GF-D8 (cell line): ENCODE measurements at places on chromosomes 5 and 9.

GRCh38 chr5:65334077-65334476, 147.6 kb downstream of the ADAMTS6 start:
- no peak for DNase-seq

- no peak for DNase-seq
These were observed 23.8 kb upstream of the CAMLG start for GRCh38 chr5:134714541-134714940.

DNA sequence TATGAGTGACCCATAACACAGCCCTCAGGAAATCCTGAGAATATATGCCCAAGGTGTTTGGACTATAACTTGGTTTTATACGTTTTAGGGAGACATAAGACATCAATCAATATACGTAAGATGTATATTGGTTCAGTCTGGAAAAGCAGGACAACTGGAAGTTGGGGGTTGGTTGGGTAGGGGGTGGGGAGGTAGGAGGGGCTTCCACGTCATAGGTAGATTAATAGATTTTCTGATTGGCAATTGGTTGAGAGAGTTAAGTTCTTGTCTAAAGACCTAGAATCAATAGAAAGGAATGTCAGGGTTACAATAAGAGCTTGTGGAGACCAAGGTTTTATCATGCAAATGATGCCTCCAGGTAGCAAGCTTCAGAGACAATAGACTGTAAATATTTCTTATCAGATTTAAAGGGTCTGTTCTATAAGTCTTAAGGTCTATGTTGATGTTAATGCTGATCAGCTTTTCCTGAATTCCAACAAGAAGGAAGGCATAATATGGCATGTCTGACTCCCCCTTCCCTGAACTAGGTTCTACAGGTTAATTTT, 2267.7 kb upstream of the ACO1 start:
- no peak for DNase-seq

DNA sequence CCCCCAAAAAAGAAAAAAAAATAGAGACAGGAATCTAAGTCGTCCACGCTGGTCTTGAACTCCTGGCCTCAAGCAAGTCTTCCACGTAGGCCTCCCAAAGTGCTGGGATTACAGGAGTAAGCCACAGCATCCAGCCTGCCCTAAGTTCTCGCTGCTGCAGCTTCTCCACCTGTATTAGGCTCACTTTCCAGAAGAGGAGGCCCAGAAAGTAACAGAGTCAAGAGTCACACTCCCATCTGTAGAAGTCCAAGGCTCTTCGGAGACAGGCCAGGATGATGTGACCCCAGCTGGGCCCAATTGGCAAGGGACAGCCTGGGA, 1.8 kb downstream of the EEIG1 start:
- no peak for DNase-seq

DNA sequence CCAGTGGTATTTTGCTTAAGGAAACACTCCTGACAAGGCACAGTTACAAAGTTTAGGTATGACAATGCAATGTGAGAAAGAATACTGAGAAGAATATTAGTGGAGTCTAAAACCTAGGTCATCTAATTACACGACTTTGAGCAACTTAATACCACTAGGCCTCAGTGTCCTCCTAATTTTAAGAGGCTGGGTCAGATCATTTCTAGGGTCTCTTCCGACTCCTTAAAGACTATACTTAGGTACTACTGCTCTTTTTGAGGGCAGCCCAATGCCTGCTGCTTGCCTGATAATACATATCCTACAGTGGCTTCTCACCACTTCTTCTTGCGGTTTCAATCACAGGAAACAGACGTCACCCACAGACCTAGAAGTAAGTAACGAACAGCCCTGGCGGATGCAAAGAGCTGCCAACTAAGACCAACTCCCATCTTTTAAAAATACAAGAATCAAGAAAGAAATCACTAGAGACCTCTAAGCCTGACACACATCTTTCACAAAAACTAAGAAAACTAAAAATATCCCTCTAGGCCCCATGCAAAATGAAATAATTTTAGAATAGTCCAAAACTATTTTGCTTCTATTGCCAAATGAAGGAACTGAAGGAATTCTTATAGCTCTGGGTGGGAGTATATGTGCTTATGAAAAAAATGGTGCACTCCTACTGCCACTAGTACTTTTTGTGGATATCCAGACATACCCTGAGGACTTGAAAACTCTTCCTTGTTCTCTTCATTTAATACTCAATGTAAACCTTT, 13.1 kb downstream of the DIAPH1 start:
- peak; percentile 98 for DNase-seq

GRCh38 chr5:56558131-56558745, 257.1 kb upstream of the MAP3K1 start:
- DNase-seq = no peak

- DNase-seq = no peak
These were observed 998.8 kb downstream of the MAT2B start for GRCh38 chr5:164504141-164504772.

GRCh38 chr9:37412431-37413151, 9.9 kb upstream of the GRHPR start:
- DNase-seq = no peak

GRCh38 chr5:5521029-5521428, 98.6 kb downstream of the ICE1 start:
- no peak for DNase-seq

- peak; percentile 57 for DNase-seq
These were observed 17.2 kb downstream of the KDM3B start for GRCh38 chr5:138369706-138370105.

GRCh38 chr5:74424162-74424868, 216.2 kb downstream of the ENC1 start:
- DNase-seq = no peak

- no peak for DNase-seq
These were observed 71.2 kb upstream of the CNTLN start for GRCh38 chr9:17063535-17064135.

GRCh38 chr5:6496207-6496584, 47.5 kb downstream of the UBE2QL1 start:
- DNase-seq = no peak

GRCh38 chr5:129547137-129547536, 87.0 kb downstream of the ADAMTS19 start:
- DNase-seq = no peak

- no peak for DNase-seq
These were observed 23.0 kb upstream of the MTAP start for GRCh38 chr9:21779397-21779796.

- DNase-seq = no peak
These were observed 54.4 kb upstream of the XPA start for GRCh38 chr9:97751531-97751930.

DNA sequence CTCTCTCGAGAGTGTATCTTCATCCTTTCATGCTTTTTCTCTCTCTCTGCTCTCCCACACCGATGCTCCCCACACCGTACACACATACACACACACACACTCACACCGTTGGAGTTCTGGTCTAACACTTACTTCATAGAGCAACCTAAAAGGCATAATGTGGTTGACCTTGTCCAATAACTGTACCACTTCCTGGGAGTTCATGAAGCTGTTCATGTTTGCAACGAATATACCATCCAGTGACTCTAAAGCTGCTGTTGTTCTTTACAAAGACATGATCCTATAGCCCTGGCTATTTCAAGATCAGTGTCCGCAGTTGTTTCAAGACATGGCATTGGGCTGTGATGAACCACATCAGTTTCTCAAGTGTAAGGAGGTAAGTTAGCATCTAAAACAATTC, 10.0 kb downstream of the MEF2C start:
- DNase-seq = no peak

DNA sequence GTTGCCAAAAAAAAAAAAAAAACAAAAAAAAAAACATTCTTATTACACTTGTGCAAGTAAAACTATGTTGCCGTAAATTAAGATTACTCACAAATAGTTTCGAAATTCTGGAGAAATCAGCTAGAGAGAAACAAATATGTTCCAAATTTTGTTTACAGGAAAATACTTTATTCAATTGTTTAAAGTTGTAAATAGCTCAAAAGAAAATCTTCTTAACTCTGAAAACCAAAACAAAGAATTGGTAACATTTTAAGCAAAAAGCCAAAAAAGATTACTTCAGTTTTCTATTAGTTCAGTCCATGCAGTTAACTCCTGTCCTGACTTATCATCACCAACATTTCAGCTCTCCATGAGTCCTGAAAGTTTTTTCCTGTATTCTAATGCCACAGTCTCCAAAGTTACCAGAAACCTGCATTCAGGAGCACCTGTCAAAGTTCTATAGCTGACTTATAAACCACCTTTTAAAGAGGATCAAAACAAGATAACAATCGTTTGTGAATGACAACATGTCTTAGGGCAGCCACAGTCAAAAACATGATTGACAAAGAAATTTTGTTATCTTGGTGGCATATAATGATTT, 194.1 kb downstream of the RANBP17 start:
- no peak for DNase-seq

- no peak for DNase-seq
These were observed 158.5 kb upstream of the ELL2 start for GRCh38 chr5:96120120-96120519.

DNA sequence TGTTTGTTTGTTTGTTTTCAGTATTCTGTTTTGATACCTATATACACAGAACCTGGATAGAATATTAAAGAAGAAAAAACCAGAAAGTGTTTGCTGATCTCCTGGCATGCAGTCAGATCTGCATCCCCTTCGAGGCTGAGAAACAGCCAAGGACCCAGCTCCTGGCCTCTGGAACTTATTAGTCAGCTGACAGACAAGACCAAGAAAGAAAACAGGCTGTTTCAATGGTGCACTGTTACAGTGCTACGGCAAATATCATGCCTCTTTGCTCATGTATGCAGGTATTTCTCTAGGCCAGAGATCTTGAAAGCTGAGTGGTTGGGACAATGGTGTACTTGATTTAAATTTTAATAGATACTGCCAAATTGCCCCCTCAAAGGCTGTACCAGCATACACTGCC, 95.0 kb downstream of the C5orf15 start:
- no peak for DNase-seq

DNA sequence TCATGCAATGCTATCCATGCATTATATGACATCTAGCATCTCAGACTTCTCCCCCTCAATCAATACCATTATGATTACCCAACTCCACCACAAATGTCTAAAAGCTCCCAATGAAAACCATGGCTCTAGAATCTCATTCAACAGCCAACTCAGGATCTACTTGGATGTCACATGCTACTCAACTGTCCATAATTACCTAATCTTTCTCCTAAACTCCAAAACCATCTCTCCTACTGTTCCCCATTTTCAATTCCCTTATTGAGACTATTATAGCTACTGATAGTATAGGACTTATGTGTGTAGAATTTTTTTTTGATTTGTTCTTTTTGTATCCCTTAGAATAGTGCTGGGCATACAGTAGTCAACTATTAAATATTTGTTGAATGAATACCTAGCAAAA, 8.2 kb upstream of the STRBP start:
- DNase-seq = no peak

- no peak for DNase-seq
These were observed 233.8 kb downstream of the GAS1 start for GRCh38 chr9:86713470-86713869.

DNA sequence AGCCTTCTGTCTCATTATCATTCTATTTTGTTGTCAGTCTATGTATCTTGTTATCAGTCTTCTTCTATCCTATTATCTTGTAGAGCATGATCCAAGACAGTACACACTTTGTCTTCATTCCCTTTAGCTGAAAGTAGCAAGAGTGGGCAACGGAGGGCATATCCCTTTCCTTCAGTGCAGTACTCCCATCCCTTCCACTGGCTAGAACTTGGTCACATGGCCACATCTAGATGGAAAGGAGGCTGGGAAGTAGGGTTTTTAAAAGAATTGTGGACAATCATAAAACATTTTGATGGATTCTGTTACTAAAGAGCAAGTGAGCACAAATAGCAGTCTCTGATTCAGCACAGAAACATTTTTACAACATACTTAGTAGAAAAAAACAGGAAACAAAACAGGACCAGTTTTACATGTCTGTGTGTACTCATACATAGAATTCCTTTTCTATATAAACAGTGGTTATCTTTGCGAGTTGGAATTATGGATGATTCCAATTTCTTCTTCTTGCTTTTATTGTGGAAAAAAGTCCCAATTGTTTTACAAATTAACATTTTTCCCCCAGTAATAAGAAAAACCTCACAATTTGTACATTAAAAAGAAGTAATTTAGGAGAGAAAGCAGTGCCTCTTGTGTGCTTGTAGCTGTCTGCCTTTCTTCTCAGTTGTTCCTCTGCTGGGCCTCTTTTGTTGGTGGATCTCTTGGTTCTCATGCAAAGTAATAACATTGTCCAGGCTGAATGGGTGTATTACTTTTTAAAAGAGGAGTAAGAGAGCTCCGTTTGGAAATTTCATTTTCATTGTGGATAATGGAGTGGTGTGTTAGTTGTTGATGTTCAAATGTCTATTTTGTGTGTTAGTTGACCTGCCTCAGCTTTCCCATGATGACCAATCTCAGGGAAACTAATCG, 410.9 kb upstream of the TRPC7 start:
- DNase-seq = no peak

DNA sequence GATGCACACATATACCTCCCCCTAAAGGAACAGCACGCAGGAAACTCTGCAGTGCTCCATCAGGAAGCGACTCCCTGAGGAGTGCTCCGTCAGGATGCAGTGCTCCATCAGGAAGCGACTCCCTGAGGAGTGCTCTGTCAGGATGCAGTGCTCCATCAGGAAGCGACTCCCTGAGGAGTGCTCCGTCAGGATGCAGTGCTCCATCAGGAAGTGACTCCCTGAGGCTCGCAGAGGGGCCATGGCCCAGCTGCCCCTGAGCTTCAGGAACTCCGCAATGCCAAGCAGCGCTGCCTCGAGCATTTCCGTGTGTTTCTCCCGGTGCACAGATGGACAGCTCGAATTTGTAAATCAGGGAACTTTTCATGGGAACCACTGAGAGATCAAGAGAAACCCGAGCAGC, 88.1 kb downstream of the PAX5 start:
- no peak for DNase-seq

DNA sequence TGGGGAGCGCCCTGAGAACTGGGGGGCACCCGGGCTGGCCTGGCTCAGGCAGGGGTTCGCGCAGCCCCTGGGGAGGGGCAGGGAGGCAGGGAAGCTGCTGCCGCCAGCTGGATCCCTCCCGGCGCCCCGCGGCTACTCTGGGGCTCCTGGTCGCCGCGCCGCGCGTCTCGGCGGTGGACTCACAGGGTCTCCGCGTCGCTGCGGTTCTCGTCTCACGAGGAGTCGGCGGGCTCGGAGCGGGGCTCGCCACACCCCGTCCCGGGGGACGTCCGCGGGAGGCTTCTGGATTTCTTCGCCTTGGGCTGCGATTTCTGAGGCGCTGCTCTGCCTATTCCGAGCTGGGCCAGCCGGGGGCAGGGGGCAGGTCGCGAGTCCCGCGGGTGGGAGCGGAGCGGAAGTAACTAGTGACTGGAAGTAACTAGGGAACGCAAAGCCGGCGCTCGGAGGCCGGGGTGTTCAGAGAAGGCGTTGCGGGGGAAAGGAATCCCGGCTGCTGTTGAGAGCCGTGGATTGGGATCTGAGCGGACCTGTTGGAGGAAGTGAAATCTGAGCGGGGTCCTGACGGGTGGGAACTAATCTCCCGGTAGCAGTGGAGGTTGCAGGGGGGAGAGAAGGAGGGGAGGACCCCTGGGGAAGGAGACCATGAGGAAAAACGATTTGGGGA, 511 bp downstream of the CYSTM1 start:
- DNase-seq = no peak

- no peak for DNase-seq
These were observed 225.5 kb downstream of the PTPRD start for GRCh38 chr9:10387282-10387681.

- no peak for DNase-seq
These were observed 200.4 kb downstream of the ARRDC3 start for GRCh38 chr5:91182763-91183162.

- no peak for DNase-seq
These were observed 21.6 kb downstream of the LNPEP start for GRCh38 chr5:96957254-96958049.
